ENCODE measurements at places on chromosomes 2 and 18.
A peak's percentile ranks its signal among the peaks of the same experiment; 100 is the strongest.

- DNase-seq = no peak
Observed at GRCh38 chr18:35139517-35139916, 98.3 kb downstream of the MAPRE2 start.

DNA sequence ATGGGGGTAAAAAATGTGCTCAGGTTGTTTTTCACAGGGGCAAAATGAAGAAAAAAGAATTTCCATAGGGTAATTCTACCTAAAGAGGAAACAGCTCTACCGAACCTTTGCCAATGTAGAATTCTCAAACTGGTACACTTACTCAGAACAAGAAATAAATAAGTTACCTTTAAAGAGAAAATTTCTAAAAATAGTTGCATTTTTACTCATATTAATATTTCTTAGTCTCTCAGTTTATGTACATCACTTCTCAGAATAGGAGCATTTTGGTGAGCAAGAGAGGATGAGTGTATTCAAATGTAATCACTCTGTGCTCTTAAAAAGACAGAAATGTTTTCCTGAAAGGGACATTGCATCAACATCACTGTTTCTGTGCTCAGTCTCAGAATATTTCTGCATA is 574.7 kb upstream of the SLC8A1 start:
- no peak for DNase-seq

DNA sequence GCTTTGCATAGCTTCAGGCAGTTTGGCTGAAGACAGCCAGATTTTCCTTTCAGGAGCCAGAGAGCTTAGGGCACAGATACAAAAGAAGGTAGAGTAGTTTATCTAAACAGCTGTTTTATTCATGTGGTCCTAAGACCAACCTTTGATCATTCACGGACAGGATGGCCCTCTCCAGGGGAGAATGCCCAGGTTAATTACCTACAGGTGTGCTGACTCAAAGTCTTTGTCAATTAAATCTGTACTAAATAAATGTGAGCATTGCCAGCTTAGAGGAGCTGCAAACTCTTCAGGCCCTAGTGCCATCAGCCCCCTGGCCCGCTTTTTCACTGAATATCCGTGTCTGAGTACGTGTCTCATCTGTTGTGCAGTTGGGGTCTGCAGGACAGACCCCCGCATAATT is 554.7 kb downstream of the NUP35 start:
- no peak for DNase-seq

- no peak for DNase-seq
Observed at GRCh38 chr2:149357058-149357457, 26.7 kb downstream of the LYPD6 start.

GRCh38 chr2:203637471-203638167 is 68.8 kb upstream of the CD28 start:
- no peak for DNase-seq

DNA sequence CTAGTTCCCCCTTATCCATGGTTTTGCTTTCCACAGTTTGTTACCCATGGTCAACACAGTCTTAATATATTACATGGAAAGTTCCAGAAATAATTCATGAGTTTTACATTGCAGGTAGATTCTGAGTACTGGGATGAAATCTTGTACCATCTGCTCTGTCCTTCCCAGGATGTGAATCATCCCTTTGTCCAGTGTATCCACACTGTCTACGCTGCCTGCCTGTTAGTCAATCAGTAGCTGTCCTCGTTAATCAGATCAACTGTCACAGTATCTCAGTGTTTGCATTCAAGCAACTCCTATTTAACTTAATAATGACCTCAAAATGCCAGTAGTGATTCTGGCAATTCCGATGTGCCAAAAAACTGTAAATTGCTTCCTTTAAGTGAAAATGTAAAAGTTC is 76.3 kb downstream of the DYNC1I2 start:
- no peak for DNase-seq

DNA sequence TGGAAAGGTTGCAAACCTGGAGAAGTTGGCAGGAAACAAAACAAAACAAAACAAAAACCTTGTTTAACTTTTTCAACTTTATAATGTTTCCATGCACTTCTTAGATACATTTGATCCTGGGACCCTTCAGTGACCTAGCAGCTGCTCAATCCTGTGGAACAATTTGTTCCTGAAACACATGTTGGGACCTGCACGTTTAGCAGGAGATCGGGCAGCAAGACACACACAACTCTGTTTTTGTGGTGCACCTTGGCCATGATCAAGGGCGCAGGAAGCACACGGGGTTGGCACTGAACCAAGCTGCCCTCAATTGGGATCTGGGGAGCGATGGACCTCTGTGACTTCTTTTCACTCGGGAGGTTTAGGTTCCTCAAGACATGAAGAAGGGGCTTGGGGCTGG is 268.7 kb downstream of the LOXHD1 start:
- DNase-seq = no peak

- DNase-seq = no peak
Observed at GRCh38 chr18:3914833-3915610, 465.1 kb downstream of the TGIF1 start.

- DNase-seq = no peak
Observed at GRCh38 chr2:53036196-53036595, 731.4 kb upstream of the CHAC2 start.

- no peak for DNase-seq
Observed at GRCh38 chr18:47821314-47821713, 109.1 kb downstream of the SMAD2 start.

GRCh38 chr2:126748929-126749518 is 93.1 kb downstream of the GYPC start:
- no peak for DNase-seq

DNA sequence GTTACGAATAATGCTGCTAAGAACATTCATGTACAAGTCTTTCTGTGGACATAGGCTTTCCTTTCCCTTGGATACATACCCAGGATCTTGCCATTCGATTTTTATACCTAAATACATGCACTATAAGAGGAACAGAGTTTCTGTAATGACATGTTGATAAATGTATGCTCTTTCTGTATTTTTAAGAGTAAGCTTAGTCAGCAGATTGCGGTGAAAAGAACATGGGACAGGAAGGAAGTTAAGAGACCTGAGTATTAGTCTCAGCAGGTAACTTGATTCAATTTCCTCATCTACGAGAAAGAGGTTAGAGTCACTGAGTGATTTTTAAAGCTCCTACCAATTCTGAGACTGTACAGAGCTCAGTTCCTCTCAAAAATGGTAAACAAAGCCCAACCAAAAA is 2.6 kb upstream of the TLK1 start:
- DNase-seq = no peak

GRCh38 chr2:127015106-127015910 is 91.6 kb downstream of the BIN1 start:
- no peak for DNase-seq

DNA sequence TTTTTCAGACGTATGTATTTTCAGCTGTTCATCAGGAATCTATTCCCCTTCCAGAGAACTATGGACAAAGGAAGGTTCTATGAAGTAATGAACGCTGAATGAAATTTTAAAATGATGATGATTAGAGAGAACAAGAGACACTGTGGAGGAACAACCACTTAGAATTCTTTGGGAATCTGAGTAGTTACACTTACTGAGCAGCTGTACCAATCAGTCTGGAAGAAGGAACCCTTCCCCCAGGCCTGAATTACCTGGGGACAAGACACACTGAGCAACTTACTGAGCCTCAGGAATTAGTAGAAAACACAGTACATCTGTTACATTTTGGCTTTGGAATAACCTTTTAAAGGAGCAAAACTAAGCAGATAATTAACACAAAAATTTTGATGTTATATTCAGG is 1.9 kb downstream of the MSTN start:
- no peak for DNase-seq

- DNase-seq = no peak
Observed at GRCh38 chr2:37376421-37377186, 32.2 kb downstream of the QPCT start.

GRCh38 chr2:215729985-215730620 is 283.2 kb downstream of the MREG start:
- no peak for DNase-seq

DNA sequence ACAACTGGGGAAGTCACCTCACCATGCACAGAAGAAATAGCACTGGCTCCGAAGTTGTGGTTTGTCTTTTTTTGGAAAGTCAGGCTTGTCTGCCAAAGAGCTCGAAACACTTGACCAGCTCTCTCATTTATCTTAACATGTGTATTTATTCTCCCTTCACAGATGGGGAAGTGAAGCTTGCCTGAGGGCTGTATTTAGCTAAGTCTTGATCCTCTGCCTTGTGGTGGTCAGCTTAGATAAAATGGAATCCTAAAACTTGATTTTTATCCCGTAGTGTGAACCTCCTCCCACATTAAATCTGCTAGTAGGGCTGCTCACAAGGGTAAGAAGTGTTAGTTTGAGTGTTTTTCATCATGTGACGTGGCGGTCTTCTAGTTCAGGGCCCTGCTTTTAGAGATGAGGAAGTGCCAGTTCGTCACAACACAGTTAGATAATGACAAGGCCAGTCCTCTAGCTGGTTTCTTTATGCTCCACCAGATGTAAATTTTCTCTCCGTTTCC is 89.7 kb downstream of the TMEM247 start:
- peak; percentile 70 for DNase-seq

- no peak for DNase-seq
Observed at GRCh38 chr18:9517869-9518268, 42.6 kb downstream of the RALBP1 start.

DNA sequence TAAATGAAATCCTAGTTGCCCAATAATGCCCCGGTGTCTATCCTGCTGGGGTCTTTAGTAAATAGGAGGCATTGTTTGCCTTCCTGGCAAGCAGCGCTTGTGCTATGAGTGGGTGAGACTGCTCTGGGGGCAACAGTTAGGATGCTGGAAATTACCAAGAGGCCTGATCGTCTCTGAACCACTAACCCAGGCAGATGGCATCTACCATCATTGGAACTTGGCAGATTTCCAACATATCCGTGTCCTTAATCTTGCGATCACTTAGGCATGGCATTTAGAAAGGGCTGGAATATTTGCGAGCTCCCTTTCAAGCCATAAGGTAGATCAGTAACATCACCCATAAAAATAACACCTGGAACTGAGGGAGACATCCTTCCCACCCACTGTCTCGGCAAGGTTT is 18.8 kb upstream of the SH3RF3 start:
- DNase-seq = no peak

GRCh38 chr18:34913837-34914661 is 127.2 kb upstream of the MAPRE2 start:
- no peak for DNase-seq

DNA sequence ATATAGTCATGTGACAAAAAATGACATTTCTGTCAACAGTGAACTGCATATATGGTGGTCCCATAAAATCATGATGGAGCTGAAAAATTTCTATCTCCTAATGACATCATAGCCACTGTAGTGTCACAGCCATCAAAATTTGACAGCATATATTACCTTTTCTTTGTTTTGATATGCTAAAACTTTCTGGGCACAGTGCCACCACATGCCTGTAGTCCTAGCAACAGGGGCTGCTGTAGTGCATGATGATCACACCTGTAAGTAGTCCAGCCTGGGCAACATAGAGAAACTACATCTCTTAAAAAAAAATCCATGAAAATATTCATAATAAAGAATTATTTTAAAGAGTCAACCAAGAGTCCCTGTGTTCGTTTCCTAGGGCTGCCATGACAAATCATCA is 155.5 kb upstream of the SERTAD2 start:
- no peak for DNase-seq

DNA sequence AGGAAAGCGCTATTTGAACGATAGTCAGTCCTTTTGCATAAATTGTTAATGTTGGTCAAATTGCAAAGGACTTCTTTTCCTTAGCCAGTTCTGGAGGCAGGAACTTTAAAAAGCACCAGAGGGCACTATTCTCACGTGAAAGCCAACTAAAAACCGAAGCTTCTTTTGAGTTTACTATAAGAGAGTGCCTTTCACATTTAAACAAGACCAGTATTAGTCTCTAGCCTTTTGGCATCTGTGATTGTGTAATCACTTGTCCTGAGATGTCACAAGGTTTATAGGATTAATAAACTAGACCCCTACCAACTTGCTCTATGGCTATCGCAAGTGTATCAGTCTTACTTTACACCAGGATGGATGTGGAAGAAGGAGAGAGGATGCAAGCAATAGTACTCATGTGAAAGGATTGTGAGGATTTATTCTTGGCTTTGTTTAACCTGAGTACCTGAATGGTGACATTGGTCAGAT is 14.4 kb upstream of the STAT4 start:
- no peak for DNase-seq

GRCh38 chr2:12737297-12737696 is 20.6 kb downstream of the TRIB2 start:
- no peak for DNase-seq

GRCh38 chr2:7943446-7943845 is 738.4 kb upstream of the ID2 start:
- no peak for DNase-seq

GRCh38 chr2:13260402-13260801 is 543.7 kb downstream of the TRIB2 start:
- DNase-seq = no peak

GRCh38 chr2:157159221-157159934 is 98.1 kb upstream of the GALNT5 start:
- no peak for DNase-seq

DNA sequence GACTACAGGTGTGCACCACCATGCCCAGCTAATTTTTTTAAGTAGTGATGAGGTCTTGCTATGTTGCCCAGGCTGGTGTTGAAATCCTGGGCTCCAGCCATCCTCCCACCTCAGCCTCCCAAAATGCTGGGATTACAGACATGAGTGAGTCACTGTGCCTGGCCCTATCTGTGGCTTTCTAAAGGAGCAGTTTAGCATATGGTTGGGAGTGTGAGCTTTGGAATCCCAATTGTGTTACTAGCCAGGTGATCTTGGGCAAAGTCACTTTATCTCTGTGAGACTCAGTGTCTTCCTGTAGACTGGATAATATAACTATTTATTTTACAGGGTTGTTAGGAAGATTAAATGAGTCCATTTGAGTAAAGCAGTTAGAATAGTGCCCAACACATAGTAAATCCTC is 19.8 kb upstream of the SMAD4 start:
- no peak for DNase-seq

DNA sequence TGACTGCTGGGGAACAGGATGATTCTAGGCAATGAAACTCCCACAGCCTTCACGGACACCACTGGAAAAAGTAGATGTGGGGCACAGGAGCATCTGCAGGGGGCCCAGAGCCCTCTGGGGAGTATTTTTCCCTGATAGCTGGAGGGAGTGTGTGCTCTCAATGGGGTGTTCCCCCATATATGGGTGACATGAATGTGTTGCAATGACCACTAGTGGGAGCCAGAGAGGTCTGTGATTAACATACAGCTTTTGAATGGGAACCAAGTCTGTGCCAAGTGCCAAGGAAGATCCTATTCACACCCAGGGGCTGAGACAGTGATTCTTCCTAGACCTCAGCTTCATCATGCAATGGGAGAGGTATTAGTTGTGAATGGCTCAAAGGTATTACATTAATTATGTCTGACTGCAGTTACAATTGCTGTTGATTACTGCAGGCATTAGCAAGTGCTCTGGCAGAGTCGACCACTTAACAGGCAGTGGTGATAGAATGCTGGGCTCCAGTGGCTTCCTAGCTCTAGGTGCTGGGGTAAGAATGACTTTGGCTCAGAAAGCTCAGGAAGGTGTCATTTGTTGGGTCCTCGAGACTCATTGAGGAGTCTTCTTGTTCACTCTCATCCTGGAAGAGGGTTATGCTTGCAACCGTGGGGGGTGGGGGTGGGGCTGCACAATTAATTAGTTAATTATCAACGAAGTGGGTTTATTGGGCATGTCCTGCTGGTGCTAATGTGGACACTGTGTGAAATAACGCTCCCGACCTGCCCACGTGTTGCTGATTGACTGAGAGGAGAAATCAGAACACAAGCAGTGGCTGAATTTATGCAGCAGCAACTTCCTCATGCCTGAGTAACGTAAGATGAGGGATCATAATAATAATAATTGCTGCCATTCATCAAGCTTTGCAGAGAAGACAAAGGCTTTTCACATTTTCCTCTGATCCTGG is 194.1 kb downstream of the CLIP4 start:
- peak; percentile 15 for DNase-seq

Measured in CMK (cell line).